ENCODE measurements at places on chromosomes 16 and 17. TPM values are rescaled to one million over a fixed set of nuclear protein-coding genes. Genes with fewer than 3 reads are reported as not detected.

USP10 gene
- polyA plus RNA-seq: 95.2 TPM

DNA sequence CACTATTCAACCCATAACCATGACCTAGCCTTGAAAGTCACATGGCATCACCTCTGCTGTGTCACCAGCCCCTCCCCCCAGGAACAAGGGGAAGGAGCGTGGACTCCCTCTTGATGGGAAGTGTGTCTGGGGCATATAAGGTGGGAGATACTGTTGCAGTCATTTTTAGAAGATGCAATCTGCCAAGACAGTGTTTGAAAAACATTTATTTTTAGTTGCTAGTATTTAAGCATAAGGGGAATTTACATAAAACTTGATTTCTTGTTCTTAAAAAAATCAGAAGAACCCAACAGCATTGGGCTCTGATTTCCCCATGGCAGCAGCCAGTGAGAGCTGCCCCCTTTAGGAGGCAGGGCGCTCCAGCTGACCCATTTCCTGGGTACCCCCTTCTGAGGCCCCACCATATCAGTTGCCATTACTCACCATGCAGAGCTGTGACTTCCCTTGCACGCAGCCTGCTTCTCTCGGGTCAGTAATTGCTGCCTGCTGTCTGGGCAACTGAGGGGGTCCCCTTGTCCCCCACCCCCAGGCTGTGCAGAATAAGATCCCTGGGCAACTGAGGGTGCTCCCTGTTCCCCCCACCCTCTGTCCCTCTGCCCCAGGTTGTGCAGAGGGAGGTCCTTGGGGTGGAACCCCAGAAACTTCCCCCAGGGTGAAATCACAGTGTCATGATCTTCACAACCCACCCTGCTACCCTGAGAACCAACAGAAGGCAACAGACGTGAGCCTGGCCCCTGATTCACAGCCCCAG is 11.8 kb upstream of the CDC42EP4 start:
- H3K27me3 ChIP-seq: peaks cover 8% of the 10 kb centered on the region
- H3K4me1 ChIP-seq: no peaks in the 10 kb centered on the region
- DNase-seq: no peak
- H3K36me3 ChIP-seq: no peaks in the 10 kb centered on the region
- H3K4me3 ChIP-seq: no peak overlapping the region
- H3K27ac ChIP-seq: no peak overlapping the region

DNA sequence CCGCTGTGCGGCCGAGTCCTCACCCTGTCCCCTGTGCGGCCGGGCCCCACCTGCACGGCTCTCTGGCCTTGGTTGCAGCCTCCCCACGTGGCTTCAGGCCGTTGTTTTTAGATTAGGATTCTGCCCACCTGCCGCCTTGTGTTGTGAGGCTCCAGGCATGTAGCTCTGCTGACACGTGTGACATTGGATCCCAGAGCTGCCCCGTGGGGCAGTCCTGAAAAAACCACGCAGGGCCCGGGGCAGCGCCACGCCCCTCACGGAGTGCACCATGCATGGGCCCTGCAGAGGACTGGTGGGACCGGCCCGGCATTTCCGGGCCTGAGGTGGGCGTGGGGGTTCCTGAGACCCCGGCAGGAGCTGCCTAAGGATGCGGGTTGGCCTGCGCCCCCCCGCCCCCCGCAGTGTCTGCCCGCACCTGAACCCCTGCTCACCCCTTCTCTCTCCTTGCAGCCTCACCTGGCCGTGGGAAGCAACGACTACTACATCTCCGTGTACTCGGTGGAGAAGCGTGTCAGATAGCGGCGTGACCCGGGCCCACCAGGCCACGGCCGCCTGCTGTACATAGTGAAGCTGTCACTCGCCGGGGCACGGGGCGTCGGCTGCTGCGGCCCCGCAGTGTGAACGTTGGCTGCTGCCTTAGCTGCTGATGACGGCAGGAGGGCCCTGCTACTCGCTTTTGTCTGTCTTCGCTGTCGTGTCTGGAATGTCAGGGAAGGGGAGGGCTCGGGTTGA is 27.7 kb upstream of the CHMP6 start:
- H3K36me3 ChIP-seq: peaks cover 4% of the 10 kb centered on the region
- no peak overlapping the region for H3K4me3 ChIP-seq
- H3K27me3 ChIP-seq: no peaks in the 10 kb centered on the region
- peak overlapping the region; percentile 20 for H3K27ac ChIP-seq
- DNase-seq: no peak

DNA sequence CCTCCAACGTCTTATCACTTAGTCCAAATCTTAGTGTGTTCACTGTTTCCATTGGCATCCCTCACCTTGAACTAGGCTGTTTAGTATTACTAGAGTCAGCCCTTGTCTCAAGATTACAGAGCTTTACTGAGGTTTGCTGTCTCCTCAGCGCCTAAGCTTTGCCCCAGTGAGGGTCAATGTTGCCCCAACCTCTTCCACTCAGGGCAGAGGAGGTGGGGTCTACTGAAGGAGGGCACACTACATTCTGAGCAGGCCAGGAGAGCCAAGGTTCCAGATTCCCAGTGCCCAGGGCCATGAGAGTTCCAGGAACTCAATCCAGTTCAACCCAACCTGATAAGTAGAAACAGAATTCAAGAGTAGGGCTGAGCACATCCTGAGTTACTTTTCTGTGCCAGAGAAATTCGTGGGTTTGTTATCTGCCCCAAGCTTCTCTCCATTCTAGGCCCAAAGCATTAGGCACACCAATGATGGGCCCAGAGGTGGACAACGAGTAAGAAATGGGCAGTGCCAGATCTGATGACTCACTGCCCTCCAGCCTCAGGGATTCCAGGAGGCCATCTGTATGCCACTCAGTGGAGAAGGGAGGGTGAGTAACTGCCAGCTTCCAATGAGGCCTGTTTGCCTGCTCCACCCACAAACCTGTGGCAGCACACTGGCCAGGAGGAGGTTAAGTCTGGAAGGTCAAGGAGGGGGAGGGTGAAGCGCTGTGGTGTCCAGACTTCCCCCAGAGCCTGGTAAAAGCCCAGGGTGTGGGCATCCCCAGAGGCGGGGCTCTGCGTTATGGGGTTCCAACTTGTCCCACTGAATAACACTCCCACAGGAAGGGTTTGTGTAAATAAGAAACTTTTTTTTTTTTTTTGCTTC is 8.2 kb downstream of the TUBG2 start:
- peaks cover 22% of the 10 kb centered on the region for H3K4me1 ChIP-seq
- H3K27ac ChIP-seq: peak overlapping the region; percentile 60
- no peak for DNase-seq
- peaks cover 6% of the 10 kb centered on the region for H3K27me3 ChIP-seq
- peak overlapping the region; percentile 23 for H3K4me3 ChIP-seq

GRCh38 chr16:568401-569258 is 1.1 kb upstream of the PIGQ start:
- peaks cover 29% of the 10 kb centered on the region for H3K4me1 ChIP-seq
- H3K36me3 ChIP-seq: no peaks in the 10 kb centered on the region
- no peaks in the 10 kb centered on the region for H3K27me3 ChIP-seq
- DNase-seq: no peak

- H3K4me3 ChIP-seq: no peak within 1 kb of the TSS
- DNase-seq: no peak
- no peak within 1 kb of the TSS for H3K27ac ChIP-seq
- H3K4me1 ChIP-seq: no peaks in the 10 kb centered on the region
- H3K27me3 ChIP-seq: peaks cover 9% of the 10 kb centered on the region
Measured at GRCh38 chr16:55832773-55833691, at the start of gene CES1. Gene CES1, minus strand, starts transcription at chr16:55833096. Its CDS starts 41 bp downstream, at chr16:55833055.
